ENCODE measurements at places on chromosomes 11 and 22.
A peak's percentile ranks its signal among the peaks of the same experiment; 100 is the strongest.

- DNase-seq: no peak
These were observed at the start of gene MS4A2 for GRCh38 chr11:60088364-60088763. Gene MS4A2 (plus strand): TSS chr11:60088664. CDS start chr11:60088766, 102 bp downstream.

DNA sequence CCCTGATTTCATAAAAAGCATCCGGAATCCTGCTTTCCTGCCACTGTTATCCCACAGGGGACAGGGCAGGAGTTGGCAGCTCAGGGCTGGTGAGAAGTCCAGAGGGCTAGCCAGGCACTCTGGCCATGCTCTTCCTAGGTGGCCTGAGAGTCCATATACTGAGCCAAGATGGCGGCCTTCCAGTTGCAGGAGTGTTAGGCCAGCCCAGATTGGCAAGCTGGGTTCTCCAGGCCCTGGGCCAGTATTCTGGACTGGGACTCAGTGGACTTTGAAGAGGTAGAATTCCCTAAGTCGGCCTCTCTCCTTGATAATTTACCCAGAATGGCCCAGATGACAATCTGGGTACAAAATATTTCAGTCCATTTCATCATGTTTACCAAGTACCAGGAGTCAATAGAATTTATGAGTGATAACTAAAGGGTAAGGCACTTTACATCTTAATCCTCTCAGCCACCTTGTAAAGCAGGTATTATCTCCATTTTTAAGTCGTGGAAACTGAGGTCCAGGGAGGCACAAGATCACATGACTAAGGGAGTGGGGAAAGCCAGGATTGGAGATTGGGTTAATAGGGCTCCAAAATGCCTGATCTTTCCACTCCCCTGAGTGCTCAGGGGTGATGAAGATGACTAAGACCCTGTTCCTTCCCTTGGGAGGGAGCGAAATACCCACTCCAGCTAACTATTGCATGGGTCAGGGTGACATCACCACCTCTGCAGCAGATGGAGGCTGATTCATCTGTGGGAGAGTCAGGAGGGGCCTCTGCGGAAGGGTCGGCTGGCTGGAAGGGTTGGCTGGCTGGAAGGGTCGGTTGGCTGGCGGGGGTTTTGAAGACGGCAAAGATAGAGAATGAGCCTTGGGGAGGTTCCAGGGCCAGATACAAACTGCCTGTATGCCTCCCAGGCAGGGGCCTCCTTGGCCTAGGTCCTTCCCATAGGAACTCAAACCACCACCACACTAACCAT lies 1.2 kb upstream of the MICALL1 start:
- peak; percentile 52 for DNase-seq

GRCh38 chr11:130478204-130478701 lies 29.8 kb downstream of the ADAMTS15 start:
- DNase-seq: no peak

DNA sequence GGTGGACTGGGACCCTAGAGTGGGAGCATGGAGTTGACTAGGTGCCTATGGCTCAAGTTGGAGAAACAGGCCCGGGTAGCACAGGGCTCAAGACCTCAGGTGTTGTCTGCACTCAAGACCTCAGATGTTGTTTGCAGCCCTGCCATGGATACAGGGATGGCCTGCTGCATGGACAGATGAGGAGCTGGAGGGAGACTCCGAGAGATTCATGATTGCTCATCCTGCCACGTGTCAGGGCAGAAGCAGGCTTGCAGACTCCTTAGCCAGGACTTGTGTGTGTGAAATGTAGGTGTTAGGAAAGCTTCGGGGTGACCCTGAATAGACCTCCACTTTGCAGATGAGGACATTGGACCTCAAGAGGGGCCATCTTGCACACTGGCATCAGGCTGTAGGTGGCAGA lies 921 bp downstream of the CCDC116 start:
- no peak for DNase-seq

DNA sequence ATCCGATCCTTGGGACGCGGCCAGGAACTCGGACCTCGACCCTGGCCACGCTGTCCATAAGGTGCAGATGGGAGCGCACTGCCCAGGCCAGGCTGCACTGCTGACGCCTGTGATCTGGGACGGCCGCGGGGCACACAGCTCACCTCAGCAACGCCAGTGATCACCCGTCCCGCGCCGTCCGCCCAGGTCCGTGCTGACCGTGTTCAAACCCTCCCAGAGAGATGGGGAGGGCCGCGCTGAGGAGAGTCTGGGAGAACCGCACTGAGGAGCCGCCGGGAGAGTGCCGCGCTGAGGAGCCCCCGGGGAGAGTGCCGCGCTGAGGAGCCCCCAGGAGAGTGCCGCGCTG lies 636 bp downstream of the KCNQ1OT1 start:
- DNase-seq: peak; percentile 20

- peak; percentile 69 for DNase-seq
These were observed 43.7 kb downstream of the MED15 start for GRCh38 chr22:20550851-20551744.

DNA sequence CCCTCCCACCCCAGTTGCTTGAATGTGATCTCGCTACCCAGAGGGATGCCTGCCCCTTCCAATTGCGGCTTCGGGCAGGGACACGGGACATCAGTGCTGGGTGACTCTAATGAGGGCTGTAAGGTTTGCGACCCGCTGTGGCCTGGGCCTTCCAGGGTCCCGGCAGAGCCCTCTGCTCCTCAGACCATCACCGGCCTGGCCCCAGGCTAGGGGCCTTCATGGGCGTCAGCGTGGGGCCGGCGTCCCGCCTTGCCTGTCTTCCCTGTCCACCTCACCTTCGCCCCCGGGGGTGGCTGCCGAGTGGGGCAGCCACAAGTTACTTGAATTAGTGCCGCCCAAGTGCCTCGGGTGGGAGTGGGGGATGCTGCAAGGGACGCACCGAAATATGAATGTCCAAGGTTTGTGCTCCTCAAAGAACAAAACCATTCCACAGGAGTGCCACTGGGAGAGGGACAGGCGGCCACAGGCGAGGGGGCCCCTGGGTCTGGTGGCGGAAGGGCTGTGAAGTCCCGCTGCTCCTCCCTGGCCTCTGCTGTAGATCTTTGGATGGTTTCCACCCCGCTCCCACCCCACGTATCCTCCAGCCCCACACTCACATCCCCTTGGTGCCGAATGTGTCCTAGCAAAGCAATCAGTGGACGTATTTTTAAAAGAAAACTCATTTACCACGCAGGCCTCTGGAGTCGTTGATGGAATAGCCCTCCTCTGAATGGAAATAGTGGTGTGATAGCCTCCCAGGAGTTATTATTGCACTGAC lies 317.1 kb downstream of the NTM start:
- DNase-seq: no peak

- no peak for DNase-seq
These were observed 48.5 kb upstream of the DDI1 start for GRCh38 chr11:103987629-103988594.

- peak; percentile 77 for DNase-seq
These were observed 2.1 kb upstream of the MTFP1 start for GRCh38 chr22:30423301-30423958.

DNA sequence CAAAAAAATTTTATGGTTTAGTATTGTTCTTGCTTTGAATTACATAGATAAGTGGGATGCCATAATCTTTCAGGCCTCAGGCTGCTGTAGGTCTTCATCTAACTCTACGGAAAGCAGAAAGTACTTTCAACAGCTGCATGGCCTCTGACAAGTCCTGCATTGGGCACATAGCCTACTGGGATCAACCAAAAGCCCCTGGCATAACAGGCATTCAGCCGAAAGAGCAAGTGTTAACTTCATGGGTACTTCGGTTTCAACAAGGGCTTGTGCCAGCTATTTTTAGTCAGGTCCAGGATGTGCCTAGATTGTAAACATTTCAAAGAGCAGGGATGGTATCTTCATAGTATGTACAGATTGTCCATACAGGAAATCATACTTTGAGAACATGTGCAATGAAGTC lies 3.1 kb downstream of the SLN start:
- DNase-seq: no peak

DNA sequence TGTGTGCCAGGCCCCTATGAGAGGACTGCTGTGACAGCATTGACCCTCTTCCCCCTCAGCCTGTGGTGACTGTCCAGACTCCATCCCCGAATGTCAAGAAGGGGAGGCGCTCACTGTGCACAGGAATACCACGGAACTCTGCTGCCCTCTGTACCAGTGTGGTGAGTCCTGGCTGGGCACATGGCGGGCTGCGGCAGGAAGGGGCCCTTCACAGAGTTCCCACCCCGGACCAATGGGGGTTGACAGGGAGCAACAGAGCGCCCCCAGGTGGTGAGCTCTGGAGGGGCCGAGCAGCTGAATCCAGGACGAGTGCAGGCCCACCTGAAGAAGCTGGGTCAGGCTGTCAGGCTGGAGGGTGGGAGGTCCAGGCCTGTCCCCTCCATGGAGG lies 83.8 kb upstream of the MYOD1 start:
- no peak for DNase-seq
